Left ventricle myocardium superior (tissue), 1 donor: ENCODE measurements at places on chromosomes 7 and 10. TPM values are rescaled to one million over a fixed set of nuclear protein-coding genes. Genes with fewer than 3 reads are reported as not detected.

DNA sequence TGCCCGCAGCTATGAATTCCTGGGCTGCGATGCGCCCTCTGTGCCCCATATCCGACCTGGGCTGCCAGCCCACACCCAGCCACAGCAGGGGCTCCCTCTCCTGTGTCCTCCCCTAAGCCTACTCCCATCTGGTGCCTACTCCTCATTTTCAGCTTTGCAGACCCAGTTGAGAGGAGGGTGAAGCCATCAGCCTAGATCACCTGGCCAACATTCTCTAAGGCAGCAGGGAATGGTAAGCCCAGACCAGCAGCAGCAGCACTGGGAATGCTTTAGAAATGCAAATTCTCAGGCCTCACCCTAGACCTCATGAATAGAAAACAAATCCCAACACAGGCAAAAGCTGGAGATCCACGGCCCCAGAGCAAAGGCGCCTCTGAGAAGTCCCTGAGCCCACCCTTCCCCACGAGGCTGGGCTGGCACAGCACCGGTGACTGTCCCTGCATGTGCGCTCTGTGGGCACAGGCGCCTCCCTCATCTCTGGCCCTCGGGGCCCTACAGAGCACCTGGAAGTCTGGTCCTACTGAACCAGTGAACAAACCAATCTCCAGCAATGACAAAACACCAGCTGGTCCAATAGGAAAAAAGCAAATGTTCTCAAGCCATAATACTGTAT lies 161.4 kb downstream of the GFRA1 start:
- no peak for DNase-seq

DNA sequence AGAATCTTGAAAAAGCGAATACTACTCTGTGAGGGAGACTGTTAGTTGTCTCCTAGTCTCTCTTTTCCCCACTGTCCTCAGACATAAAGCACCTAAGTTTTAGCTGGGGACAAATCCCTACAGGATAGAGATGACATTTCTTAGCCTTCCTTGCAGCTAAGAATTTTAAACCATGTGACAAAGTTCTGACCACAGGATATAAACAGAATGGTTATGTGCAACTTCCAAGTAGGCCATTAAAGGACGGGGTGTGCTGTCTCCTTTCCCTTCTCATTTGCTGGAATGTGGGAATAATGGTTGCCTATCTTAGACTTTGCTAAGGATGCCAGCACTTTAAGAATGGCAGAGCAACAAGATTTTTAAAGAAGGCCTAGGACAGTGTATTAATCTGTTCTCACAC lies 74.9 kb upstream of the PRPS1L1 start:
- no peak for DNase-seq

DNA sequence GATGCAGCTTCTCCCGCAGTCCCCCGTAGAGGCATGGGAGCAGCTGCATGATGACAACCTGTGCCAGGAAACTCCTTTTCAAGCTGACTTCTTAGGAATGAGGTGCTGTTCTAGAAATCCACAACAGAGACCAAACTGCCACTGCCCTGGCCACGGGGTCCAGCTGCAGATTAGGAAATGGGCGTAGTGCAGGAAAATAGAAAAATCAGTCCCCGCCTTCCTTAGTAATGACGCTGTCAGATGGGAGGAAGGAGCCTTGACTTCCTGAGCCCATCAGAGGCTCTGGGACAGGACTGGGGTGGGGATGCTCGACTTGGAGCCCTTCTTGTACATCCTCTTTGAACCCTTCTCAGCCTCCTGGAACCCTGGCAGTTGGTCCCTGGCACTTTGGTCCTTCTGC lies 227.8 kb upstream of the GRB10 start:
- no peak for DNase-seq

DNA sequence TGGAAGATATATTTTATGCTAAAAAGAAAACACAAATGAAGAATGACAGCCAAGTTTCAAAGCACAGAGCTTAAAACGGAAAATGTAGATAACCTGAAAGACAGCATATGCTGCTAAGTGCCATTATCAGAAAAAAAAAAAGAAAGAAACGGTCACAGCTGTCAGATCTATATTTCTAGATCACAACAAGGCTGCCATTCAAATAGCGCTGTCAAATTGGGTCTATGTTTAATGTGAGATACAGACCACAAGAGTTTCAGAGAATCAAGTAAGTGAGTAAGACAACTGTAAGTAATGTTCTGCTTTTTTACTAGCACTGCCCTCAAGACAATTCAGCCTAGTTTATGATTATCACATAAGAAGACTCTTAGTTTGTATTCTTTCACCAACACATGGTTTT lies 66.1 kb upstream of the RNF148 start:
- DNase-seq = no peak

GRCh38 chr7:27462575-27463270 lies 200.0 kb downstream of the HIBADH start:
- no peak for DNase-seq

The SEMA3D gene
- 0.94 TPM for total RNA-seq

The GNG11 gene
- total RNA-seq = 20.3 TPM

The GIMAP4 gene
- 40.2 TPM for total RNA-seq
